ENCODE measurements at places on chromosomes 3 and 15.
A peak's percentile ranks its signal among the peaks of the same experiment; 100 is the strongest.

DNA sequence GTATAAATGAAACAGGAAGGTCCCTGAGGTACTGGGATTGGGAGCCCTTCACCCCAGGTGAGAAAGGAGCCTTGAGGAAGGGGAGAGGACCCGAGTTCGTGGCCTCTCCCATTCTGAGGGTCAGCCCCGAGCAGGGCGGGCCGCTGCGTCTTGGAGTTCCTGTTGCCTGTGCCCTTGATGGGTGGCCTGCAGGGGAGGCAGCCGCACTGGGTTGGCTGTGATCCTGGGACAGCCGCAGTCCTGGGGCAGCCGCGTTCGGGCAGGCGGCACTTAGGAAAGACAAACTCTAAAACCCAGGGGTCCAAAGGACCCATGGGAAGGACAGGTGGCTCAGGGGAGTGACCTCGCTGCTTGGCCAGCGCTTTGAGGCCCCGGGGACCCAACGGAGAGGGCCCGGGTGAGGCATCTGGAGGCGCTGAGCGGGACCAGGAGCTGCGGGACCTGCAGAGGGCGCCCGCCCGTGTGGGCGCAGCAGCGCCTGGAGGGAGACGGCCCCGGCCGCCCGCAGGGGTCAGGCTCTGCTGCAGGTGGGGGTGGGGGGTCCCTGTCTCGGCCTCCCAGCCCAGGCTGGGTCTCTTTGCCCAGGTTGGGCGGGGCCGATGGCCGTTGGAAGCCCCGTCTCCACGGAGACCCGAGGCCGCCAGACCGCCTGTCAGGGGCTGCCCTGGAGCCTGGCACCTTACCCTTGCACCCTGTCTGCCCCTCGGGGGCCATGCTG, 65.1 kb downstream of the HMCES start:
- peak; percentile 61 for DNase-seq

DNA sequence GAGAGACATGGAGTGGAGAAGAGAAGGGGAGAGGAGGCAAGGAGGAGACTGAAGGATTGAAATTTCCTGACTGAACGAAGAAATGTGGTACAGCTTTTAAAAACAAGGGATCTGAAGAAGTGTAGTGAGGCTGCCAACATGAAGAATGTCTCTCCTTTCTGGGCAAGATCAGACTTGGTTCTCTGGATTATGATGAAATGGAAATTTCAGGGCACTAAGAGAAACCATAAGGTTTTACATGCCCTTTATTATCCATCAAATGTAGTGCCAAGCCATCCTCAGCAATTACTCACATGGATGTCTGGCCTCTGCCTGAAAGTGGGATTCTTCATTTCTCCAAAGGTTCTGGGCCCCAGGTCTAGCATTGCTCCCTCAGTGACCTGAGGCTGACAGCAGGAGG, 77.6 kb upstream of the CCDC80 start:
- no peak for DNase-seq

- DNase-seq: no peak
These were observed 1301.6 kb downstream of the SI start for GRCh38 chr3:163776743-163777142.

DNA sequence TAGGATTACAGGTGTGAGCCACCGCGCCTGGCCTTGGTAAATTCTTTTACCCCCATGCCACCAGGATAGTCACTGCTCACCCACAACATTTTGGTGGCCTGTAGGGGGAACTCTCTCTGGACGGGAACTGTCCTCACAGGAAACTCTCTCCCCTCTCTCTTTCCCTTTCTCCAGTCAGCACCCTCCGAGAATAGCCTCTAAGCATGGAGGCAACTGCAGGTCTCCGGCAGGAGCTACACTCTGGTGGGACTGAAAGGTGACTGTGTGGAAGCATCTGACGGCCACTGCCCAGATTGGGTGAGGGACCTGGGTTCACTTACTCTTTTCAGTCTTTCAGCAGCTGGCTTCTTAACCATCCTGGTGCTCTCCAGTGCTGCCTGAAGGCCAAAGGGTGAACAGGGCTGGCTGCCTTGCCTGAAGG, 21.3 kb downstream of the TRANK1 start:
- DNase-seq: no peak

Data from aorta (tissue), 5 donors.